Urothelium cell line (cell line): ENCODE measurements at places on chromosomes 2 and 18.

DNA sequence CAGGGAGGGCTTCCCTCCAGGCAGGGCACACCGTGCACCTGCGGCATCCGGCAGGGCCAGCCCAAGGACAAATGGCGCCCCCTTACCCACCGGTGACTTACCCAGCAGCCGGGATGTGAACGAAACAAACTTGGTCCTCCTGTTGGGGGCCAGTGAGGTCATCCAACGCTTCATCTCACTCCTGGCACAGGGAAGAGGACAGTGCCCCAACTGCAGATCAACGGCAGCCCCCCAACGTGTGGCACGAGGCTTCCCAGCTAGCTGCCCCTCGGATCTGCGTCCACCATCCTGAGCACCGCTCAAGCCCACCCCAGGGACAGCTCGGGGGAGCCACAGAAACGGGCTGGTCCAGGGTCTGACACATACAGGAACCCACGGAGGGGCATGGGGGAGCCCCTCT, 12.0 kb downstream of the SNORC start:
- DNase-seq = no peak

DNA sequence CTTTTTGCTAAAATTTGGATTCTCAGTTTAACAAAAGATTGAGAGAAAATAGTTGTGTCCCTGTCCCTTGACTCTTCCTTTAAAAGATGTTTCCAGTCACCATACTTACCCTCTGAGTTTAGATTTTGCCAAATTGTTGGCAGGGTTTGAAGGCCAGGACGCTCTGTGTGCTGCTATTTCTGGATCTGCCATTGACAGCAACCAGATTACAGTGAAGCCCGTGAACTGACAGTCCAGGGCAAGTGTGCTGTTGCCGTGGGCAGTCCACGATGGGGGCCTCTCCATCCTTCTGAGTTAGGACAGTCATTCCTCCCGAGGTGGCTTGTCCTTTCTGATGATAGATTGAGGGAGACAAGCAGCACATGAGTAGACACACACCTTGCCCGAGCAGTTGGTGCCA, 89.9 kb downstream of the PTPRM start:
- DNase-seq = no peak

GRCh38 chr2:62611854-62612253, 93.7 kb upstream of the EHBP1 start:
- DNase-seq = no peak

DNA sequence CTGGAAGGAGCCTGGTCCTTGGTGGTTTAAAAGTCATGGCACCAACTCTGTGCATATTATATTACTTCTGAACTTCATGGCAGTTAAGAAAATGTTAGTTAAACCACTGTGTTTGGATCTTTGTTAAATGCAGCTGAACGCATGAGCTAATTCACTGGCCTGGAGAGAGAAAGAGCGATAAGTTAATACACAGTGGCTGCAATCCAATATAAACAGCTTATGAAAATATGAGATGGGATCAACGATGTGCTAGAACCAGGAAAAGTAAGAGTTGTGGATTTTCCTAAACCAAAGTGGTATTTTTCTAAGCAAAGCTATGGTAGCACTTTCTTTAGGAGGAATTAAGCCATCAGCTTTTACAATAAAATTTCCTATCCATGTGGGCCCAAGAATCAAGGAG, 326.7 kb downstream of the MTX2 start:
- no peak for DNase-seq

DNA sequence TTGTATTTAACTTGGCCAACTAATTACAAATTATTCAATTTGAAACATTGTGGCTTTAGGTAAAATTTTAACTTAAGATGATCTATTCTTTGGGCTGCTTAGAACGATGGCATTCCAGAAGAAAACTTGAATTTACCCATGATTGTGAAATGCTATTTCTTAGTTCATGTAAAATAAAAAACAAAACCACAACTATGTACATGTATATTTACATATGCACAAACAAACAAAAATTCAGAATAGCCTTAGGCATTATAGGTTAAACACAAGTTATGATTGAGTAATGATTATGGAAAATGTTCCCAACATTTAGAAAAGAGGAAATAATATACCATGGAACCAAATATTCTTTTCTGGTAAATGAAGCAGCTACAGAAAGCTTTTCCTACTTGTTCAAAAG, 3.5 kb upstream of the SMCHD1 start:
- DNase-seq = no peak

DNA sequence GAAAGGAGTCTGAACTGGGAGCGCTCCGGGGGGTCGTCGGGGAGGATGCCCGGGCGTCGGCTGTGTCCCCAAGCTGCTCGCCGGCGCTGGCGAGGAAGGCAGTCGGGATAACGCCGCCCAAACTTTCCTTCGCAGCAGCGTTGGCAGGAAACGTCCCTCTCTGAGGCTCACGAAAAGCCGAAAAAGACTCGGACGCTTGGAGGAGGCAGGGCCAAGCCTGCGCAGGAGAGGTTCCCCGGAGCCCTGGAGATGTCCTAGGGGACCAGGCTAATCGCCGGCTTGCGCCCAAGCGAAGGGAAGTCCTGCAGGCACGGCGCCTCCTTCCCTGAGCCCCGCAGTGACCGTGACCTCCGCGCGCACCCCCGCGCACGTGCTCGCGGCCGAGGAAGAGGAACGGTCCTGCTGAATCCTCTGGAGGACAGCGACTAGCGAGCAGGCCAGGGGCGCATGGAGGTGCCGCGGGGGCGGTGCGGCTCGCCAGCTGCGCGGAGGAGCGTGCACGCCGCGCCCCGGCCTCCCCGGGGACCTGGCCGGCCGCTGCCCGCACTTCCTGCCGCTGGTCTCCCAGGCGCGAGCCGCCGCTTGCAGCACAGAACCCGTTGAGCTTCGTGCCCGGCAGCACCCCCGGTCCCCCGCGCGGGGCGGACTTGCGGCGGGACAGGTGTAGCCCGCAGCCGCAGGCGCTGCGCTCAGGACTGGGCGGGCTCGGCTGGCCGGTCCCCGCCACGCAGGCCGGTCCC, at the start of gene SH3RF3:
Gene SH3RF3 (plus strand): TSS at position 590 of the 740 bp plus-strand sequence.
- peak; percentile 49 for DNase-seq

DNA sequence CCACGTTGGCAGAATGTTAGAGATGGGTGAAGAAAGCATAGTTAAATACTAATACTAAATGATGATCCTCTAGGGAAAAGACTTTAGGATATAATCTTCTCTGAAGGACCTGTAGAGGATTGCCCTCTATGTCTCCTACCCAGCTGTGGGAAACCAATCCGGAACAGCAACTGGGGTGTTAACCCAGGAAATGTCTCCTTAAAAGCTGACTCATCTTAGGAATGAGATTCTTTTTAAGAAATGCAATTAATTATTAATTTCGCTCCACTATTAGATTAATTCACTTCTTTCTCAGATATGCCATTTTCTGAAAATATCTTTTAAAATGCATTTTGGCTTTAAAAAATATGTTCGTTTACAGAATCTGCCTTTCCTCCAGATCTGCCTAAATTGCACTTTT, 7.4 kb downstream of the SCN3A start:
- no peak for DNase-seq

- DNase-seq = peak; percentile 62
These were observed 47.3 kb downstream of the C2orf42 start for GRCh38 chr2:70143314-70144150.

DNA sequence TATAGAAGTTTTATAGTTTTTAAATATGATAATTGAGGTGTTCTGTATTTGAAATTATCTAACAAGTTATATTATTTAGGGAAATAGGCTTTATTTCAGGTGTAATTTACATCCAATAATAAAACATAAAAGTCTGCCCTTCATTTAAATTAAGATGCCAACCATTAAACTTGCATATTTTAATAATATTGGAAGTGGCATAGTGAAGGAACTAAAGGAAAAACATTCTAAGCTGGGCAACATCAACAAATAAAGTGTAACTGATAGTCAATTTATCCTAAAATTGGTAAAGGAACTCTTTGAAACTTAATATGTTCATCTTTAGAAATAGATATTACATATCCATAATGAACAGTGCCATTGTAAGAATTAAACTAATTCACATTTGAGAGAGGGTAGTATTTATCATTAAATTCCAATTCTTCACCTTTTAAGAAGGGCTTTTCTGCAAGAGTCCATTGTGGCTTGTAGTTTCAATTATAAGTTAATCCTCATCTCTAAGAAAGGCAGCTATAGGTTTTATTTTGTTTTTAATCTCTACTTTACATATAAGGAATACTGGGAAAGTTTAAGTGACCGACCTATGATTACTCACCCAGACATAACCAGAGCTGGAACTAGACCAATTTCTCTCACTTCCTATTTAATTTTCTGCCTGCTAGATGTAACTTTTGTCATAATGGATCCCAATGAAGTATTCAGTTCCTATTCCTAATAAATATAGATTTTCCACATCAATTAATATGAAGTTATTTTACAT, 401.6 kb downstream of the XIRP2 start:
- no peak for DNase-seq

GRCh38 chr2:148658807-148659722, 14.5 kb downstream of the EPC2 start:
- DNase-seq = no peak
